ENCODE measurements at places on chromosomes 13 and 19.

DNA sequence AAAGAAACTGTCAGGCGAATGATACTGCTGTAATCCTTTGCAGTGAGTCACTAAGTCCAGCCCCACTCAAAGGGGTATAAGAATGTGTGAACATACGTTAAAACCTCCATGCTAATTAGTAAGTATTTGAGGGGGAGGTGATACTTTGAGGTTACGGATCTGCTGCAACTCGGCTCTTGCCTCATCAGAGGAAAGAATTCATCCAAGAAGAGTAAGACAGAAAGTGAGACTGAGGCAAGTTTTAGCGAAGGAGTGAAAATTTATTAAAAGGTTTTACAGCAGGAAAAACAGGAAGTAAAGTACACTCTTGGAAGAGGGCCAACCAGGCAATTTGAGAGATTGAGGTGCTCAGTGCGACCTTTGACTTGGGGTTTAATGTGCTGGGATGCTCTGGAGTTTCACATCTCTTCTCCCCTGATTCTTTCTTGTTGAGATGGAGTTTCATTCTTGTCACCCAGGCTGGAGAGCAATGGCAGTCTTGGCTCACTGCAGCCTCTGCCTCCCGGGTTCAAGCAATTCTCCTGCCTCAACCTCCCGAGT is 9.8 kb downstream of the CLEC4M start:
- no peak for DNase-seq

GRCh38 chr13:111663505-111663904 is 343.1 kb downstream of the TEX29 start:
- no peak for DNase-seq

DNA sequence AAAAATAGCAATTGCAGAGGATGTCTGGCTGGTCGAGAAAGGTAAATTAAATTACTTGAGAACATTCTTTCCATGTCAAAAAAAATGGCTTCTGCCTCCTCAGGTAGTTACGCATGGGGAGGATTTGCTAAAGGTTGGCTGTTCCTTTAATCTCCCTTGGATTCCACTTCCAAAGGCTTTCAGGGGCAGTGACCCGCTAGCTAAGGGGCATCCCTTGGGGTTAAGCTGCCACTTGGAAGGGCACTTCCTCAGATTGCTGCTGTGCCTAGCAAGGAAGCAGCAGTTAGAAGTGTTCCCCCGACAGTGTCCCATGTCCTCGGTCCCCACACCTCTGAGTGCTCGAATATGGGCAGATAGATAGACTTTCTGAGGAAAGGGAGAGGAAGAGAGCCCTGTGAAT is 108.5 kb downstream of the RGCC start:
- no peak for DNase-seq

- DNase-seq: no peak
Measured at GRCh38 chr19:46042252-46042883, 1.6 kb upstream of the IGFL4 start.

DNA sequence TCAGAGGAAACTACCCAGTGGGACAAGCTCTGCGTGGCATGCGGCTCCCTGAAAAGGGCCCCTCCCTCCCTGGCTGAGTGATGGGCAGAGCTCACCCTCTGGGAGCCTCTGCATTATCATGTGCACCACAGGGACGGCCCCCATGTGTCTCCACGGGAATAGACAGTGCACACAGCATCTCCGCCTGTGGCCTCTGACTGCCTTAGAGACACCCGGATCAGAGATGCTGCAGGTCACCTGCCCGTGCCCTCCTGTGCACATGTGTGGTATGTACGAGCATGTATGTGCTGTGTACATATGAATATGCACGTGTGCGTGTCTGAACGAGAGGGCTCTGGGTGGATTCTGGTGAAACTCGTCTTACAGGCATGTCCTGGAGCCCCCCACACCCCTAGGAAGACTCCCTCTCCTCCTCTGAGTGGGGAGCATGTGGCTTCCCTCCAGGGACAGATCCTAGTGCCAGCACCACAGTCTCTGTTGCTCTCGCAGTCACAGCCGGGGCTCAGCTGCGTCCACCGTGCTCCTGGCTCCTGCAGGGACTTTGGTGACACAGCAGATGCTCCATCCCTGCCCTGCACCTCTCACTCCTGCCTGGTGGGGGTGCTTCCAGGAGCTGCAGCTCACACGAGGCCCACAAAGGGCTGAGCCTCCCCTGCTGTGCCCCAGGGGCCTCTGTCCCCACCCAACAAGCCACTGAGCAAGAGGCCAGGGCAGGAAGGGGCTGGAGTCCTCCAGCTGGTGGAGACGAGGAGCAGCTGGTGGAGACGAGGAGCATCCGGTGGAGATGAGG is 19.6 kb downstream of the C13orf46 start:
- DNase-seq: no peak

DNA sequence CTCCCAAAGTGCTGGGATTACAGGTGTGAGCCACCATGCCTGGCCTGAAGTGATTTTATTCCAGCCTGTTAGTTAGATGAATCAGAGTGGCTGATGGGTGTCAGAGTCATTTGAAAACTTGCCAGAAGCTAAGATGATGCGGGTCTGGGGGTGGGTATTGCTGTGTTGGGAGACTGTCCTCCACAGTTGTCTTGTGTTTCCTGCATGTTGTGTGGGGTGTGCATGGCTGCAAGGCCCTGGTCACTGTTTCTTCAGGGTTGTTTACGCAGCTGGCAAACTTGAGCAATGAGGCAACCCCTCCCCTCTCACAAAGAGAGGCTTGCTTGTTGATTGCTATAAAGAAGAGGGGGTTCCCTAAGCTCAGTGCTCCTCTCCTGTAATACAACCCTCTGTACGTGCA is 71.8 kb downstream of the TRPM4 start:
- DNase-seq: no peak

GRCh38 chr19:49422407-49423070 is 702 bp downstream of the PTH2 start:
- peak; percentile 30 for DNase-seq

GRCh38 chr19:54430306-54431254 is 15.3 kb downstream of the TTYH1 start:
- DNase-seq: no peak

DNA sequence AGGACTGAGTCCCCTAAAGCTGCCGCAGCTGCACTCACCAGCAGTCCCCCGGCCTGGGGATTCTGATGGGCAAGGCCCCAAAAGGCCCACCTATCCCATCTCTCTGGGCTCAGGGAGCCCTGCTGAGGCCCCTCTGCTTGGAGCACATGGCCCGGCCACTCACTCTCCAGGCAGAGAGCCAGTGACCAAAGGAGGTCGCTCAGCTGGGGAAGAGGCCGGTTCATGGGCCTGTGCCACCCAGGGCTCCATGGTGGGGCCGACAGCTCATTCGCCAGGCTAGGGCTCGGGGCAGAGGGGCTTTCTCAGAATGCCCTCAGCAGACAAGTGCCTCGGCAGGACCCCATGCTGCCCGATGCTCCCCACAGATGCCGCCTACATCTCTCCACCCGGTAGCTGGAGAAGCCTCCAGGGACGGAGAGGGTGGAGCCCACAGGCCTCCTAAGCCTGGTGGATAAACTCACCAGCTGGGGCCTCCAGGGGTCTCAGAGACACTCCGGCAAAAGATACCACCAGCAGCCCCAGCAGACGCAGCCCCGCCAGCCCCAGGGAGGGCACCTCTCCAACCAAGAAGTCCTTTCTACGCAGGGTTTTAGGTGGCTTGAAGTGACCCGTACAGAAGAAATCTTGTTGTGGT is 54.4 kb downstream of the MLLT1 start:
- no peak for DNase-seq

GRCh38 chr19:52662631-52663030 is 24.5 kb upstream of the ZNF83 start:
- DNase-seq: no peak

DNA sequence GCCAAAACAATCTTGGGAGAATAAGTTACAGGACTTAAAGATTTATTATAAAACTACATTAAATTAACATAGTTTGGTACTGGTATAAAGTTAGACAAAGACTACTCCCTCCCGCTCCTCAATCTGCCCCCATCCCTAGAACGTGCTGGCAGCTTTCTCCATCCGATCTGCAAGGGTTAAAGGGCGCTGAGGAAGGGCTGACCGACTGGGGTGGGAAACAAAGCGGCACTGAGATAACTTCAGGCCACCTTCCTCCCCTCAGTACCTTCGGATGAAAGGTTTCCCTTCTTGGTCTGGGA is 790 bp upstream of the SUGT1 start:
- no peak for DNase-seq

DNA sequence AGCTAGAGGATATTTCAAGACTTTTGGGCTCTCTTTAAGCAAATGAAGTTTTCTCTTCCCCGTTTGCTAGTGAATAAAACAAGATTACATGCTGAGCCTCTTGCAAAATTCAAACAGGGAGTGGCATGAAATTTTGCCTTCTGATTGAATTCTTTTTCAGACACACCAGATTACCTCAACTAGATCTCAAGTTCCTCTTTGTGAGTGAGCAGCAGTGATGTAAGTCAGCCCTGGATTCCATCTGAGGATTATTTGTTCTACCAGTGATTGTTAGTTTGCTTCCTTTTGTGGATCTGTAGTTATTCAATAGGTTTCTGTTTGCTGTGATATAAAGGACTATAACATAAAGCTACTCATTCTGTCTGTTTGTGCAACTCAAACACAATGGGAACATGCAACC is 407.7 kb downstream of the LMO7 start:
- peak; percentile 84 for DNase-seq

DNA sequence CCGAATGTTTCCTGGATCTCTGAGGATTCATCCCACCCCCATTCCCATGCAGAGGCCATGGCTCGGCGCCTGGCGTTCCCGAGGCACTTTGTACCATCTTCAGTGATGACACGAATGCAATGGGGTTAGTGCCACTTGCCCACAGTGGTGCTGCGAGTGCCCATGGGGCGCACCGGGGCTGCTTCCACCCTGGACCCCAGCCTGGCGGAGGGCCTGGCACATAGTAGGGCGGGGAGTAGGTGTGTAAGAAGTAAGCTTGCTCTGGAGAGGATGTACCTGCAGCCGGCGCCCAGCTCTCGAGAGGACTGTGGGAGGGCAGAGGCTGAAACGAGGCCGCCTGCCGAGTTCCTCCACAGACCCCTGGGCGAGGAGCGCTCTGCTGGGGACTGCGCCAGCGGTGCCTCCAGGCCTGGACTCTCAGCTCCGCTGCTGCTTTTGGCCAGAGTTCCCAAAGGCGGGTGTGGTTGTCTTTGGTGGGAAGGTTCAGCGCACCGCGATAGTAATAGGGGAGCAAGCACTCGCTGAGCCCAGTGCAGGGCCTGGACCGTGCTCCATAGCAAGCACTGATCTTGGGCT is 5.5 kb upstream of the HAMP start:
- no peak for DNase-seq

DNA sequence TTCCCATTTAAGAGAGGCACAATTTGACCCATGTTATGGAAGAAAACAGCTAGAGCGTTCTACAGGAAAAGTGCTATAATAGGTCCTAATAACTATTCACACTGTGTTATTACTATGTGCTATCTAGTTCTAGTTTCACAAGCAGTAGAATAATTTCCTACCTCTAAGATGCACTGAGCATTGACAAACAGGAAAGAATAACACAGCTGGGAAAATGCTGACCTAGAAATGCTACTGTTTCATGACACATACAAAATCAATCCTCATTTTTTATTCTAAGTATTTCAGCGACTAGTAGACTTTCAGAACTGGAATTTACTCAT is 259.5 kb downstream of the ITGBL1 start:
- DNase-seq: no peak

- no peak for DNase-seq
Measured at GRCh38 chr13:48494874-48495273, 38.0 kb downstream of the RCBTB2 start.

- DNase-seq: no peak
Measured at GRCh38 chr13:65125236-65125635, 2104.9 kb downstream of the PCDH9 start.

- DNase-seq: no peak
Measured at GRCh38 chr19:29875931-29876330, 64.1 kb downstream of the CCNE1 start.
